SJSA1 (cell line): ENCODE measurements at places on chromosomes 16 and 17. TPM values are rescaled to one million over a fixed set of nuclear protein-coding genes. Genes with fewer than 3 reads are reported as not detected.

Gene CCDC78
- 0.26 TPM in 1 of 2 replicates, not detected in the other for total RNA-seq

Gene CNOT1
- 77.9 and 123 TPM in 2 replicates for total RNA-seq

Gene SP6
- total RNA-seq = not detected in 2 replicates

DNA sequence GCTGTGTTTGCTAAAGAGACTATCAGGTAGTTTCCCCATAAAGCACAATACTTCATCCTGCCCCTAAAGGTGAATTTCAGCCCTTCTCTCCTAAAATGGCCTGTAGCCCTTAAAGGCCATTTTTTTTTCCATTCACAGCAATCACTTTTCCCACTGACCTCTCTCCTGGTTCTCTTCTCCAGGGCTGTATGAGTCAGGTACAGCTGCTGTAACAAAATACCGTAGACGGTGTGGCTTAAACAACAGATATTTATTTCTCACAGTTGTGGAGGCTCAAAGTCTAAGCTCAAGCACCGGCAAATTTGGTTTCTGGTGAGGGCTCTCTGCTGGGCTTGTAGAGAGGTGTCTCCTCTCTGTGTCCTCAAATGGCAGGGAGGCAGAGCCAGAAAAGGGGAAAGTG is 44.7 kb downstream of the ZNF18 start:
- no peaks in the 10 kb centered on the region for H3K36me3 ChIP-seq
- H3K27ac ChIP-seq = no peak overlapping the region
- no peak overlapping the region for H3K4me3 ChIP-seq
- DNase-seq = no peak
- H3K4me1 ChIP-seq = no peaks in the 10 kb centered on the region

DNA sequence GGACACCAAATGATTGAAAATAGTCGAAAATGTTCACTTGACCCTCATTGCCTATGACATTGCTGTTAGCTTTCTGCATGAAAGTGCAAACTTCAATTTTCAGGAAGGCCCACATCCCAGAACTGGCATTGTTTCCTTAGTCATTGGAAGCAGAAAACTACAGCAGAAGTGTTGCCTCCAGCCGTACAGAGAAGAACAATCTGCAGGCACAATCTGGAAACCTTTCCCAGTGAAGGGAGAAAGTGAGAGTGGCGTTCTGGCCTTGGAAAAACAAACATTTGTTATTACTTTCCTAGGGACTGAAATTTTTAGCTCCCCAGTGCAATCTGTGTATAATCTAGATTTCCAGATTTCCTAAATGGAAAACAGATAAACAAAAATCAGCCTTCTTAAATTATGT is 529.5 kb upstream of the RBFOX1 start:
- no peak overlapping the region for H3K4me3 ChIP-seq
- no peaks in the 10 kb centered on the region for H3K36me3 ChIP-seq
- no peaks in the 10 kb centered on the region for H3K4me1 ChIP-seq
- no peak for DNase-seq
- H3K27ac ChIP-seq = no peak overlapping the region
- no peaks in the 10 kb centered on the region for H3K27me3 ChIP-seq

- no peaks in the 10 kb centered on the region for H3K36me3 ChIP-seq
- 0 out of 2 replicates have a peak, but pooled peaks cover 11% of the 10 kb centered on the region for H3K27me3 ChIP-seq
- no peak overlapping the region for H3K27ac ChIP-seq
- H3K4me3 ChIP-seq = no peak overlapping the region
- no peaks in the 10 kb centered on the region for H3K4me1 ChIP-seq
Measured at GRCh38 chr17:55743103-55743679, 7.7 kb upstream of the PCTP start.

DNA sequence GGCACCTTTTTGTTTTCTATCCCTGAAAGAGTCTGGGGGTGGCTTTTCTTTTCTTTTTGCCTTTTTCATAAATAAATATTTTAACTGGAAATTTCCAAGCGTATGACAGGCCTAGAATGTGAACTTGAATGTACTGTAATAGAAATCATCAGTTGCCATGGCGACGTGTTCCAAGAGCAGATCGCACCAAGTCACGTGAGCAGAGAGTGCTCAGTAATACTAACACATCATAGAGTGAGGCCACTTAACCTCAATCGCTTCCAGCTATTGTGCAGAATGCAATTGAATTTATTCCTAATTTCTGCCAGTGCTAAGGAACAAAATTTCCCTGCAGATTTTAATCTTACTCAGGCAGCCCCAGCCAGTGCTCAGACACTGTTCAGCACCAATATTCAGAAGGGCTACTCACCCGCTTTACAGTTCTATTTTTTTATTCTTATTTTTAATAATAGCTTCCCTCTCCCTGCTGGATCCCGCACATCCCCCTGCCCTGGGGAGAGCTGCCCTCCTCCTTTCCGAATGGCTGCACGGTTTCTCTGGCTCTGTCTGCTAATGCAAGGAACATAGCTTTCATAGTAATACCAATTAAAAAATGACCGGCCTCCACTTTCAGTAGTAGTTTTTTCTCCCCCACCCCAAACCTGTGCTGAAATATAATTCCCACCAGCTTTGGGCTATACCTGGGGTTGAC is 26.2 kb upstream of the PMFBP1 start:
- peaks cover 7% of the 10 kb centered on the region; the same call in 1 of the 2 replicates for H3K4me1 ChIP-seq
- H3K27me3 ChIP-seq = no peaks in the 10 kb centered on the region
- DNase-seq = peak; percentile 38

DNA sequence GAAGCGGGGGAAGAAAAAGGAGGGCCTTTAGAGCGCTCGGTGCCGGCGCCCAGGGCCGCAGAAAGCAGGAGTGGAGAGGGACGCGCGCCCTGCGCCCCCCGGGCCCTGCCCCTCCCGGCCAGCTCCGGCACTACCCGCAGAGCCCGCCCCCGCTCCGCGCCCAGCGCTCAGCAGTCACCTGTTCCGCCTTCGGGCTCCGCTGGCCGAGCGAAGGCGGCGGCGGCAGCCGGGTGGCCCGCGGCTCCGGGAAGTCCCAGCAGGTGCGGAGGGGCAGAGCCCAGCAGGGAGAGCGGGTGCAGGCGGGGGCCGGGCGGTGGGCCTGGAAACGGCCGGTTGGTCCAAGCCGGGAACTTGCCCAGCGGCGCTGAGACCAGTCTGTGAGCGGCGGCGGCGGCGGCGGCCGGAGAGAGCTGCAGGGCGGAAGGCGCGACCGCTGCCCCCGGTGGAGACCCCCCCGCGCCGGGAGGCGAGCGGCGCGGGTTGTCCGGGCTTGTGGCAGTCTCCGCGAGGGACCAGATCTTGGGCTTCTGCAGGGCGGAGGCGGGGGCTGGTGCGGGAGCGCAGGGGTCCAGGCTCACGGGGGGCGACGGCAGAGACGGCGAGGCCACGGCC is 2.2 kb downstream of the IRX3 start:
- H3K4me3 ChIP-seq = no peak overlapping the region; the same call in 1 of the 2 replicates
- no peak overlapping the region for H3K27ac ChIP-seq
- no peaks in the 10 kb centered on the region for H3K27me3 ChIP-seq

- no peak for DNase-seq
- H3K4me1 ChIP-seq = no peaks in the 10 kb centered on the region
- no peaks in the 10 kb centered on the region for H3K27me3 ChIP-seq
- no peak overlapping the region for H3K27ac ChIP-seq
- no peak overlapping the region for H3K4me3 ChIP-seq
Measured at GRCh38 chr17:54789101-54789880, 111.4 kb upstream of the TOM1L1 start.

- H3K36me3 ChIP-seq = no peaks in the 10 kb centered on the region
- no peaks in the 10 kb centered on the region for H3K4me1 ChIP-seq
- DNase-seq = no peak
Measured at GRCh38 chr16:84795329-84796053, 24.3 kb upstream of the CRISPLD2 start.

DNA sequence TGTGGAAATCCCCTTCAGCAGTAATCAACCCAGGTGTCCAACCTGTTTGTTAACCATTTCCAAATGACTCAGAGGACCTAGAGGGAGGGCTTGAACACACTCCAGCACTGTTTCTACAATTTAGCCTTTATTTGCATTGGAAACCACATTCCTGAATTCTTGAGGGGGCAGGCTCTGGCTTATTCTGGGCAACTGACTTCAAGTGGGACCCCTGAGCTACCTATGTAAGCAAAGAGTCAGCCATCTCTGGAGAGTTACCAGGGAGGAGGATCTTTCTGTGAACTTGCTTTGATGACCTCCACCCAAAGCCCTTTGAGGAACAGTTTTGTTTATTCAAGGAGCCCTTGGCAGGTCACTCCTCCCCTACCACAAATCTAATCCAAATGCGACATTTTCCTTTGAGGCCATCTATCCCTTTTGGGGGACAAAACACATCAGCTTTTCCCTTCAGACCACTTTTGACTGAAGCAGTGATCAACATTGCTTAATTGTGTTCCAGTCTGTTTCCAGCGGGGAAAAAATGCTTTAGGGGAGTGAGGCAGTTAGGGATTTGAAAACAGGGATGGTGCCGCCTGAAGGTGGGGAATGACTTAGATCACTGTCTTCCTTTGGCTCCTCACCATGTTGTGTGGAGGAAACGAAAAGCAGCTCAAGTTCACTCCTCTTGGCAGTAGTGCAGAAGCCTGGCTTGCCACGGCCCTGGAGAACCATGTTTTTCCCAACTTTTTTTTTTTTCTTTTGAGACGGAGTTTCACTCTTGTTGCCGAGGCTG is 46.2 kb downstream of the TUBD1 start:
- DNase-seq = no peak
- H3K4me3 ChIP-seq = no peak overlapping the region
- peak overlapping the region; percentile 25 for H3K27ac ChIP-seq
- H3K4me1 ChIP-seq = peaks cover 57% of the 10 kb centered on the region
- peaks cover 18% of the 10 kb centered on the region for H3K27me3 ChIP-seq
- peaks cover 22% of the 10 kb centered on the region for H3K36me3 ChIP-seq

DNA sequence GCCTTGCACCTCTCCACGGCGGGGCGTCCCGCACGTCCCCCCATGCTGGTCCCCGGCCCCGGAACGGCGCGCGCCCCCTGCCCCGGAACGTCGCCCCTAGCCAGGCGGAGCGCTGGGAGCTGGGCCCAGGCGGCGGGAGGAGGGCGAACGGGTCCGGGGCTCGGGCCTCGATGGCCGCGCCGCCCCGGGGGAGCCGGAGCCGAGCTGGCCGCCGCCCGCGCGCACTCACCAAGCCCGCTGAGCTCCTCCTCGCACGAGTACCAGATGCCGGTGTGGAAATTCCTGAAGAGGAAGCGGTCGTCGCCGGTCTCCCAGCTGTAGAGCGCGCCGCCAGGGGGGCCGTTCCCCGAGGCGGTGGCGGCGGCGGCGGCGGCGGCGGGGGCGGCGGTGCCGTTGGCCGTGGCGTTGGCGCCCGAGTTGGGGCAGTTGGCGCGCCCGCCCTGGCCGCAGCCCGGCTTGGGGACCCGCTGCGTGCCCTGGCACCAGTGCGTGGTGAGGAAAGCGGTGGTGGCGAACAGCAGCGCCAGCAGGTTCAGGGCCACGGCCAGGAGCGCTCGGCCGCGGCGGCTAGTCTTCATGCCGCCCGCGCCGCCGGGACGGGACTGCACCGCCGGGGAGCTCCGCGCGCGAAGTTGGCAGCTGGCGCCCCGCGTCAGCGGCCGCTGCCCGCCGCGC is 530 bp downstream of the GSG1L start:
- H3K27ac ChIP-seq = no peak overlapping the region
- no peaks in the 10 kb centered on the region for H3K36me3 ChIP-seq
- DNase-seq = no peak
- H3K27me3 ChIP-seq = peaks cover 83% of the 10 kb centered on the region
- peaks cover 6% of the 10 kb centered on the region; the same call in 1 of the 2 replicates for H3K4me1 ChIP-seq

DNA sequence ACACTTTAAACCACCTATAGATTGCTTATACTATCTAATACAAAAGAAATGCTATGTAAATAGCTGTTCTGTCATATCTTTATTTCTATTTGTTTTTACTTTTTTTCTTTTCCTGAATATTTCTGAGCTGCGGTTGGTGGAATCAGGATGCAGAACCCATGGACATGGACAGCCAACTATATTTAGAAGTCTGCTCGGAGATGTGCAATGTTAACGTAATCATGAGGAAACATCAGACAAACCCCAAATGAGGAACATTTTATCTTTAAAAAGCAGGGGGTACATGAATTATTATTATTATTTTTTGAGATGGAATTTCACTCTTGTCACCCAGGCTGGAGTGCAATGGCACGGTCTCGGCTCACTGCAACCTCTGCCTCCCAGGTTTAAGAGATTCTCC is 31.4 kb upstream of the GHDC start:
- H3K27me3 ChIP-seq = no peaks in the 10 kb centered on the region
- no peak overlapping the region for H3K4me3 ChIP-seq
- DNase-seq = no peak
- peaks cover 11% of the 10 kb centered on the region for H3K36me3 ChIP-seq

- no peaks in the 10 kb centered on the region for H3K27me3 ChIP-seq
- DNase-seq = no peak
- no peak overlapping the region for H3K4me3 ChIP-seq
- H3K27ac ChIP-seq = no peak overlapping the region
- H3K4me1 ChIP-seq = peaks cover 36% of the 10 kb centered on the region
Measured at GRCh38 chr17:19308398-19308797, 54.1 kb downstream of the B9D1 start.

GRCh38 chr17:21525464-21526130 is 149.4 kb downstream of the KCNJ12 start:
- H3K4me1 ChIP-seq = no peaks in the 10 kb centered on the region
- H3K4me3 ChIP-seq = no peak overlapping the region
- no peak for DNase-seq
- H3K36me3 ChIP-seq = no peaks in the 10 kb centered on the region
- H3K27ac ChIP-seq = no peak overlapping the region

DNA sequence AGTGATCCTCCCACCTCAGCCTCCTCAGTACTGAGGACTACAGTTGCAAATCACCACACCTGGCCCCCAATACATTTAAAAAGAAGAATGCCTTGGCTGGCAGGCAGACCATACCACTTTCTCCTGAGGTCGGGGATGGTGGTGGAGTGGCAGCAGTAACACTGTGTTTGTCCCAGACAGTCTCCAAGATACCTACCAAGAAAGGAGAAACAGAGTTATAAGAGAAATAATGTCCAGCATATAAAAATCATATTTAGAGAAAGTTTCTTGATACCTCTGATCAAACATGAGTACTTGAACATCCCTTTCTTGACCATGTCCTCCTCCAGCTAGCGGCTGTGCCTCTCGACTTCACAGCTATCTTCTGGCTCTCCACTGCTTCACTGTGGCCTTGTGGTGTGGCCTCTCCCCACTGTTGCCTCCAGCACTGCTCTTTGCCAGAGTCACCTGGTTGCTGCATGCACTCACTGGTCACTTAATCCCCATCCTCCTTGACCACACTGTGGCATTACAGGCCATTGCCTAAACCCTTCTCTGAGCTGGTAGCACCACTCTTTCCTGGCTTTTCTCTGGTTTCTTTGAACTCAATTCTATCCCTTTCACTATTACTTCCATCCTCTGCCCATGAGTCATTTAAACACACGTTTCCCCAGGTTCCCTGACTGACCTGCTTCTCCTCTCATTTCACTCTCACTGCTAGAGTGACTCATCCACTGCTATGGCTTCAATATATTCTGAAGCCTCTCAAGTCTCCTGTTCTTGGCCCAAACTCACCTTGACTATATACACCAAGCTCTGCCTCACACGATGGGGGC is 45.2 kb downstream of the XPO6 start:
- no peak for DNase-seq
- no peak overlapping the region for H3K27ac ChIP-seq
- peaks cover 15% of the 10 kb centered on the region for H3K4me1 ChIP-seq

GRCh38 chr16:67917852-67918236 is 13.8 kb downstream of the CTRL start:
- peaks cover 13% of the 10 kb centered on the region for H3K4me1 ChIP-seq
- H3K27ac ChIP-seq = no peak overlapping the region
- H3K4me3 ChIP-seq = no peak overlapping the region
- peak; percentile 46 for DNase-seq

GRCh38 chr17:81510785-81511553 is 1.6 kb downstream of the ACTG1 start:
- H3K4me3 ChIP-seq = peak overlapping the region; percentile 80
- H3K4me1 ChIP-seq = peaks cover 40% of the 10 kb centered on the region
- H3K27ac ChIP-seq = peak overlapping the region; percentile 48
- DNase-seq = no peak
